ENCODE measurements at places on chromosomes 11 and 22. TPM values are rescaled to one million over a fixed set of nuclear protein-coding genes. Genes with fewer than 3 reads are reported as not detected.

The CHRM1 gene
- not detected for polyA plus RNA-seq

The MS4A12 gene
- polyA plus RNA-seq: not detected

The SCT gene
- polyA plus RNA-seq: not detected

The DRICH1 gene
- polyA plus RNA-seq: not detected

The PTPRJ gene
- polyA plus RNA-seq: 16.0 TPM

The BID gene
- 72.5 TPM for polyA plus RNA-seq

The CNTF gene
- polyA plus RNA-seq: not detected

The KCNJ4 gene
- polyA plus RNA-seq: not detected

The FGF3 gene
- not detected for polyA plus RNA-seq

The GTSE1 gene
- polyA plus RNA-seq: 0.10 TPM

The CYB5R2 gene
- 0.12 TPM for polyA plus RNA-seq

The MAJIN gene
- not detected for polyA plus RNA-seq

The APOA5 gene
- polyA plus RNA-seq: not detected

The OR8A1 gene
- not detected for polyA plus RNA-seq

The TRIM44 gene
- polyA plus RNA-seq: 40.4 TPM

The MYO7A gene
- polyA plus RNA-seq: 0.06 TPM
